AG08396 (cell line): ENCODE measurements at places on chromosomes 1 and 21.

DNA sequence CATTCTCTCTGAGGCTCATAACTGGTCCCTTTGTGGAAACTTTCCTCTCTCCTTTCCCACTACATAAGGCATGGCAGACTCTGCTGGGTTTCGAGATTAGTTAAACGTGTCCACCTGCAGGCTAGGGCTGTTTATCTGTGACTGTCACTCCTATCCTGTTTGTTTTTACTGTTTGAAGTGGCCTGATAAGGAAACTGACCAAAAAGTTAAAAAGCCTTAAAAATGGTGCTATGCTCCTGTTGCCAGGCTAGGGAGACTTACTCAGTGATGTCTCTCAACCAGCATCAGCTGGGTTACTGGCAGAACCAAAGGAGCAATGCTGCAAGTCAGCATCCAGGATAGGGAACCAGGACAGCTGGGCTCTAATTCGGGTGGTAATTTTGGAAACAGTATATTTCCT lies 3.9 kb downstream of the PIGV start:
- DNase-seq = no peak

GRCh38 chr1:111832521-111833155 lies 76.9 kb downstream of the DDX20 start:
- DNase-seq = no peak

DNA sequence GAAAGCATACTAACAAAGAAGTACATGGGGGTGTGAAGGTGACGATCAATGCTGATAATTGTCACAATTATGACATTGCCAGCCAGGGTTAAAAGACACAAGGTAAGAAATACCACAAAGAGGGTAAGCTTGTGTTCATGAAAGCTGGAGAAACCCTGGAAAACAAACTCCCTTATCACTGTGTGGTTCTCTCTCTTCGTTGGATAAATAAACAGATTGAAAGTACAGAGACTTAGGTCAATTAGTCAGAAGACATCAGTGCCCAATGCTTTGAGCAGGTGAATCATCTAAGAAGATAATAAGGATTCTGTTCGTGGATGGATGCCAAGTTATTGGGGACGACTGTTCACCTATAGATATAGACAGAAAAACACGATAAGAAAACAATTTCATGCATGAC lies 22.4 kb upstream of the FCER1A start:
- no peak for DNase-seq

- no peak for DNase-seq
Measured at GRCh38 chr1:61277121-61277690, 194.8 kb downstream of the NFIA start.

GRCh38 chr1:193240609-193241008 lies 54.2 kb upstream of the B3GALT2 start:
- no peak for DNase-seq

- DNase-seq = no peak
Measured at GRCh38 chr1:245345191-245345884, 190.6 kb downstream of the KIF26B start.

DNA sequence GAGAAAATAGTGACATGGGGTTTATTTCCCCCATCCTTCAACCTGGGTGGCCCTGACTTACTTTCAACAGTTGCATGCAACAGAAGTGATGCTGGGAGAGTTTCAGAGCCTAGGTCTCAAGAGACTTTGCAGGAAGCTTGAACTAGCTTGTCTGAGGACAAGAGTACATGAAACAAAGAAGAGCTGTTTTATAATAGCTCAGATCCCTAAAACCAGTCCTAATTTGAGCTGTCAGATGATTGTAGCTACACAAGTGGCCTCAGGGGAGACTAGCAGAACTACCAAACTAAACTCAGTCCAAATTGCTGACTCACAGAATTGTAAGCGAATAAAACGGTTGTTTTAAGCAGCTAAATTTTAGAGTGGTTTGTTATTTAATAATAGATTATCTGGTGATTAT lies 17.1 kb downstream of the RC3H1 start:
- DNase-seq = no peak

DNA sequence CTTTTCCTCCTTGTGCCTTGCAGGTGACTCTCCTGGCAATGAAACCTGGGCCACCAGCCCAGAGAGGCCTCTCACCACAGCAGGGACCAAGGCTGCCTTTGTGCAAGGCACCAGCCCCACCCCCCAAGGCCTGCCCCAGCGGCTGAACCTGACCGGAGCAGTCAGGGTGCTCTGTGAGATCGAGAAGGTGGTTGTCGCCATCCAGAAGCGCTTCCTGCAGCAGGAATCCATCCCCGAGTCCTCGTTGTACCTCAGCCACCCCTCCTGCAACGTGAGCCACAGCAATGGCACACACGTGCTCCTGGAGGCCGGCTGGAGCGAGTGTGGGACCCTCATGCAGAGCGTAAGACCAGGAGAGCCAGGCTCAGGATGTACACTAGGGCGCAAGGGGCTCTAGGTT lies 51.7 kb downstream of the UMODL1 start:
- DNase-seq = no peak

GRCh38 chr1:67524143-67525052 lies 94.2 kb upstream of the SERBP1 start:
- no peak for DNase-seq

- no peak for DNase-seq
Measured at GRCh38 chr21:31107871-31108270, 69.6 kb upstream of the KRTAP19-8 start.

DNA sequence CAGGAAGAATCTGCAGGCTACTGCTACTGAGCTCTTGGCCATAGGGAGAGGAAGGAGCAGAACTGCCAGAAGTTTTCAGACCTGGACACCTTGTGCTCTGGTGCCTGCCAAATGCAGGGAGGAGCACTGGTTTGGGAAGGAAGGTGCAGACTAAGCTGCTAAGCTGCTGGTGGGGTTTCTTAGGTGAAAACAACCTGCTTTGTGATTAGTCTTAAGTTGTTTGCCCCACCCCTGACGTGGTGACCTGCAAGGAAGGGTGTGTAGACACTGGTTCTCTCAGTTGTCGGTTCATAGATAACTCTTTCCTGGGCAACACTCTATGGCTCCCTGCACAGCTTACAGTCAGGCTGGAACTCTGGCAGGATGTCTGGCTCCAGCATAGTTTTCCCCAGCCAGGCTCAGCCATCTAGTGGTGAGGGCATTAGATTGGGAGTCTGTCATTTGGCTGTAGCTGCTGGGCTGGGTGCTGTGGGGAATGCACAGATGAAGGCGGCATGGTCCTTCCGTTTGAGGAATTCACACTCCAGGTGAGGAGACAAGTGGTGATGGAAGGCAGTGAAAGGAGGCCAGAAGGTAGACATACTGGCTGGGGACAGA lies 10.3 kb upstream of the S100A10 start:
- DNase-seq = no peak

- DNase-seq = peak; percentile 29
Measured at GRCh38 chr1:40782371-40782956, 1.1 kb upstream of the KCNQ4 start.

- no peak for DNase-seq
Measured at GRCh38 chr1:18419845-18420184, 60.9 kb upstream of the KLHDC7A start.

DNA sequence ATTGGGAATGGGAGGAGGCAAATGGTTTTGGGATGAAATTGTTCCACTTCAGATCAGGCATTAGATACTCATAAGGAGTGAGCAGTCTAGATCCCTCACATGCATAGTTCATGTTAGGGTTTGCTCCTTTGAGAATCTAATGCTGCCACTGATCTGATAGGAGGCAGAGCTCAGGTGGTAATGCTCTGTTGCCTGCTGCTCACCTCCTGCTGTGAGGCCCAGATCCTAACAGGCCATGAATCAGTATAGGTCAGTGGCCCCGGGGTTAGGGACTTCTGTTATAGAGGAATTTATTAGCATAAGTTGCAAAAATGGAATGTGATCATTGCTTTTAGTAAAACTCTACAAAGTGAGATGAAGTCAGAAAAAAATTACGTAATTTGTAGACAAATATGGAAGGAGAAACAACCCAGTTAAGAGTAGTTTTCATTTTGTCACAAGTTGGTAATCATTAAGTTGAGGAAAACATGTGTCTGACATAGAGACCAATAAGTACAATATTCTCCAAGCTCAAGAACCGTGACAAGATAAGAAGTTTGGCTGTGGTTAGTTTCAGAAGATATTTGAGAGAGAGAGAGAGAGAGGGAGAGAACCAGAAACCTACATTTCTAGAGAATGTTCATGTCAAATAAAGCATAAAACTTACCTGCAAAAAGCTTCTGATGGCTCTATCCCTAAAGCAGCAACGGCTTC lies 689.7 kb upstream of the PRMT6 start:
- no peak for DNase-seq

- peak; percentile 69 for DNase-seq
Measured at GRCh38 chr1:160416369-160416768, 16.0 kb downstream of the VANGL2 start.

DNA sequence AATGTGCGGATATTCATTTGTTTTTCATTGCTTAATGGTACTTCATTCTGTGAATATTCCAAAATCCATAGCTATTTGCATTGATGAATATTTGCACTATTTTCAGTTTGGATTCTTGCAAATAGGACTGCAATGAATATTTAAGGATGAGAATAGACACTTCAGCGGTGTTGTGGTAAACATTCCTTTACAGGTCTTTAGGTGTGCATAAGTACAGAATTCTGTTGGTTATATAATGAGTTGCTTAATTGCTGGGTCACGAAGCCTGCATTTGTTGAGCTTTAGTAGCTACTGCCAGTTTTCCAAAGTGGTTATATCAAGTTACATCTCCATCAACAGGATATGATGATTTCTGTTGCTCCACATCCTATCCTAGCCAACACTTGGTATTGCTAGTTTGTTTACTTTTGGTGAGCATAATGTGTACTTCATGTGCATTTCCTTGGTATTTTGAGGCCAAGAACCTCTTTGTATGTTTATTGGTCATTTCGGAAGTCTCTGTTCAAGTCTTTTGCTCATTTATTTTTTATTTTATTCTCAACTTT lies 64.2 kb upstream of the CYYR1 start:
- no peak for DNase-seq

DNA sequence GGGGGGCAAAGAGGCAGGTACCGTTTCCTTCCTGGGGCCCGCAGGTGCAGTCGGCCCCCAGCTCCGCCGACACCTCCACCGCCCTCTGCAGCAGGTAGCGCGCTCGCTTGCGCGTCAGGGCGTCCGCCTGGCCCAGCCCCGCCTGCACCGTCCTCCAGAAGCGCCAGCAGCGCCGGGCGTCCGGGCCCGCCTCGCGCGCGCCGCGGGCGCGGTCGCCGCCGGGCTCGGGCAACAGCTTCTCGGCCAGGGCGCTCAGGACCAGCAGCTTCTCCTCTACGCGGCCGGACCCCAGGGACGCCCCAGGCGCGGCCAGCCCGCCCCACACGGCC lies 863 bp downstream of the TARBP1 start:
- peak; percentile 66 for DNase-seq

DNA sequence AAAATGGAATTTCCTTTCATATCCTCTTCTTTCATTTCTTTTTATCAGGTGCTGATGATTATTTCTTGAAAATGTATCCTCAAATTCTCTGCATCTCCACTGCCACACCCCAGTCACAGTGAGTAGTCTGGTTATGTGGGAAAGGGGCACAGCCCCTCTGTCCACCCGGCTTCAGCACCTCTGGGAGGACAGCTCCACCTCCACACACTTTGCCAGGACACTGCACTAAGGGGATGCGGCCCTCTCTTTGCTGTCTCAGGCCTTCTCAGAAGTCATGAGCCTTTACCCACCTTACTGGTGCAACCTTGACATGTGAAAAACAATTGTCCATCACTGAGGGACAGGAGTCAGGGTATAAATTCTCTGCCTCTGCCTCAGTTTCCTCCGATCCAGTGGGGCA lies 433.1 kb downstream of the PCP4 start:
- DNase-seq = no peak

DNA sequence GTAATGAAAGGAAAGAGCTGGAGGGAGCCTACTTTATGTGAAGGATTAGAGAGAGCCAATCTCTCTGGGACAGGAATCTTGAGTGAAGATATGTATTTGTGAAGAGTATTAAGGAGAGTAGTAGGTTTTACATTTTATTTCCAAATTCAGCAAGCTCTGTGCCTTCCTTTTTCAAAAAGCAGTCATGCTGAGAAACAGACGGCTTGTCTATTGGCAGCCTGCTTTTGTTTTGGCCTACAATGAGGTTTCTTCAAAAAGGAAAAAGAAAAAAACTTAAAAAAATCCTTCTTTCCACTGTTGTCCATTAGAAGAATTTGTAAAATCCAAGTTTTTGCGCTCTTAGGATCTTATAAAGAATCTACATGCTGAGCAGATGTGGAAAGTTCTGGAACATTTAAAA lies 103.6 kb upstream of the PTGFR start:
- no peak for DNase-seq

DNA sequence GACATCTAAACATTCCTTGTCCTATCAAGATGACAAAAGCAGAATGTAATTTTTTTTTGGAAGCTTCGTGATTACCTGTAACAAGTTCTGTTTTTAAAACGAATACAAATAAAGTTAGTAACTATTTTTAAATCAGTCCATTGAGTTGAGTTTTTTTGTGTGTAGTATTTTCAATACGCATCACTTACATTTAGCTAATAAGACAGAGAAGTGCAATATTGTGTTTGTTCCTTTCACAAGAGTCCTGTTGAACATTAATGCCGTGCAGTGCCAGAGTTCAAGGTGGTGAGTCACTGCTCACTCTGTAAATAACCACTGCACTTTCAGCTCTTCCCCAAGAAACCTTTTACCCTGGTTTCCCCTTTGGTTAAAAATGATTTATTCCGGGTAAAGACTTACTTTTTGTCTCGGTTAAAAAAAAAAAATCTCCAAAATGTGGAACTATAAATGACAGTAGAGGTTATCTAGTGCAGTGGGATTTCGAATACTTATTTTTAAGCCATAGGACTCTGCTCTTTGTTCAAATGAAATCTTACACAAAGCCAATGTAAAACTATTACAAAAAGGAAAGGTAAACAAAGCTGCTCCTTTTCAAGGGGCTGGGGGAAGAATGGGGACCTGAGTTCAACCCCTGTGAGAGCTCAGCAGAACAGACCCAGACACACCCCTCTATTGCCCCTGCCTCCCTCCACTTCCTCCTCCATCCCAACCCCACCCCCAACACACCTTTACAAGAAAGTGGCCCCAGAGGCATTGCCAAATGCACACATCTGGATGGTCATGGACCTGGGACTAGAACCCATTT lies 14.8 kb upstream of the NCMAP start:
- DNase-seq = peak; percentile 71

DNA sequence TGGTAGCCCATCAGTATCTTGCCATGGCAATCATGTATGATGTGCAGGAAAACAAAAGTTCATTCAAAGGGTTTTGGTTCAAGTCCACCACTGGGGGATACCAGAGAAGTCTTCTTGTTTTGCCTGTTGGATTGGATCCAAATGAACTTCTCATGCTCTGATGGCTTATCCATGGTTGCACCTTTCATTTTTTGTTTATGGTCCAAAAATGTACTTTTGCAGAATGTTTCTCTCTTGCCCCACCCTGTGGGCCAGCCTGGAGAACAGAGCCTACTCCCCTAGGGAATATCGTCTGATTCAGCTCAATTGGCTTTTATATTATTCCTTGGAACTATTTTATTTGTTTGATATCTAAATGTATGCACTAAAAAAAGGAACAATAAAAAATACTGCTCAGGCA lies 20.1 kb upstream of the CLCA1 start:
- DNase-seq = no peak

DNA sequence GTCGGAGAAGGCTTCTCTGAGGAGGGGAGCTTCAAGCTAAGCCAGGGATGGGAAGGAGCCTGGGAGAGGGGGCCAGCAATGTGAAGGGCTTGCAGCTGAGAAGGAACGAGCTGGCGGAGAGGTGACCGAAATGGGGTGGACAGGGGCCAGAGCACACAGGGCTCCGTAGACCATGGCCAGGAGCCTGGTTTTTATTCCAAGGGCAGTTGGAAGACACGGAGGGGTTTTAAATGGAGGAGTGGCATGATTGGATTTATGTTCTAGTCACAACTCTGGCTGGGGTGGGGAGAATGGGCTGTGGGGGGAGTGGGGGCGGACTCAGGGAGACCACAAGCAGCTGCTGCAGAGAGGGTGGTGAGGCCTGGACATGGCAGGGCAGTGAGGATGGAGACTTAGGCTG lies 5.1 kb upstream of the EPS8L3 start:
- DNase-seq = no peak
